ENCODE measurements at places on chromosomes 2 and 18.

DNA sequence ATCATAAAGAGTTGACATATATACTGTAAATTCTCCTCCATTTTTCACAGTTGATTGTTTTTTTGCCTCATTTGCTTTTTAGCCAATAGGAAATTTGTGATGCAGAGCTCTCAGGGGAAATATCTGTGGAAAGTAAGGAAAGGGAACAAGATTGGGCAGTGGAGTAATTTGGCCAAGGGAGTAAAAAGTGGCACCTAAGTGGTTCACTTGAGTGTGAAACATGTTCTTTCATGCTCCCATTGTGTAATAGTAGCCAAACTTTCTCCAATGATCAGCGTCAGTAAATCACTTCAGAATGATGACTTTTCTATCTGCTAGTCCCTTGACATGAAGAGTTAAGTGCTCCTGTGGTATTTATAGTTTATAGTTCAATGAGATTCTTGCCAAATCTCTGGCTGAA is 141.9 kb upstream of the KCNJ3 start:
- no peak for DNase-seq

GRCh38 chr2:217293046-217293445 is 433.2 kb upstream of the TNP1 start:
- DNase-seq, result no peak

DNA sequence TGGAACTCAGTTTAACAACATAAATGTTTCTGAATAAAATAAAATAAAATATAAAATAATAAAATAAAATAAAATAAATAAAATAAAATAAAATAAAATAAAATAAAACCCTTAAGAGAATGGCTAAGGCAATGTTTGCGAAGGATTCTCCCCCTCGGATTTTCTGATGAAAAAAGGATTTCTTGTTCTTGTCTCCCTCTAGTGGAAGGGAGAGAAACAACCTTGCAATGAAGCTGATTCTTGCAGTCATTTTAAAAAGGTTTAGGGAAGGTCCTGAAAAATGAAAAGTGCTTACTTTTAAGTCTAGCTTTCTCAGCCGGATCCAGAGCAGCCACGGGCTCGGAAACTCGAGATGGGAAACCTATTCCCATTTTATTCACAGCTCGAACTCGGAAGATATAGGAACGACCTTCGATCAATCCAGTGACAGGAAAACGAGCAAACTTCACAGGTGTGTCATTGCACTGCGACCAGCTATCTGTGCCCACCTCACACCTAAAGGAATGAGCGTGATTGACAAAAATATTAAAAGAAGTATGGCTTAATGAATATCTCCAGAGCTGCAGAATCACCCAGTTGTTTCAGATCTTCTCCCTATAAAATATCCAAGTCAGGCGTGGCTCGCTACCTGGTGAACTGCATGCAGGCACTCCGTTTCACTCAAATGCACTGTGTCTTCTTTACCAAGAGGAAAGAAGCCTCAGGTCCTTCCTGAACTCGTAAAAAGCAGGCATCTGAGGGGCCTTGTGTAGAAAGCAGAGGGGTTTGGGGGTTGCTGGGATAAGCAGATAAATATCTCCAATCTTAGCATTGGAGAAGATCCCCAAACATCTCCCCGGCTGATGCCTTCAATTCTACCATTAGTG is 68.1 kb downstream of the MYOM1 start:
- DNase-seq, result no peak

- no peak for DNase-seq
Measured at GRCh38 chr2:111198701-111199100, 78.0 kb downstream of the BCL2L11 start.

GRCh38 chr18:8750954-8751415 is 45.6 kb downstream of the MTCL1 start:
- no peak for DNase-seq

- DNase-seq, result no peak
Measured at GRCh38 chr2:33272001-33272400, 204.4 kb upstream of the RASGRP3 start.

DNA sequence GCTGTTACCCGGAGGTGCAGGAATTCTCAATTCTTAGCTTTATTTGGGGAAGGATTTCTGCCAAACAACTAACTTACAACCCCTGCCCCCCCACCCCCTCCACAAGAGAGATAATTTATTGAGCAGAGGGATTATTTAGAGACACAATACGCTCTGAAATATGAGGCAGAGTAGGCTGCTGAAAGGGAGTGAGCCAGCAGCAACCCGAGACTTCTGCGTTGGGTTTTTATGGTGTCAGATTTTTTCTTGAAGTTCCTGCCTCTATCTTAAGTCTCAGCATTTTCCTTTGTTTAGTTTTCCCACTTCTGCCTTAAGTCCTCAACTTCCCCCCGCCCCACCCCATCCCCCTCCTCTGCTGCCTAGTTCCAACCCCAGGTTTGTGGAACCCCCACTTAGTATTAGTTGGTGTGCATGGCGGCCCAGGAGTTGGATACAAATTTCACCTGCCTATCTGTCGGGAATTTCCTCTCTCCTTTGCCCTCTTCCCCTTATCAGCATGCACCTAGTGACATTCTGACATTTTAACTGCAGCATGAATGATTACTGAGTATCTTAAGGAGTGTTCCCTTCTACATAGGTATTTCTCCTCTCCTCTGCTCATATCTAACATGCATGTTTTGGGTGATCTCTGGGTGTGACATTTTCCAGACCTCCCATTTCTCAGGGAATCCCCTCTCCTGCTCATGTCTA is 1635.9 kb upstream of the LRRTM1 start:
- DNase-seq, result no peak

DNA sequence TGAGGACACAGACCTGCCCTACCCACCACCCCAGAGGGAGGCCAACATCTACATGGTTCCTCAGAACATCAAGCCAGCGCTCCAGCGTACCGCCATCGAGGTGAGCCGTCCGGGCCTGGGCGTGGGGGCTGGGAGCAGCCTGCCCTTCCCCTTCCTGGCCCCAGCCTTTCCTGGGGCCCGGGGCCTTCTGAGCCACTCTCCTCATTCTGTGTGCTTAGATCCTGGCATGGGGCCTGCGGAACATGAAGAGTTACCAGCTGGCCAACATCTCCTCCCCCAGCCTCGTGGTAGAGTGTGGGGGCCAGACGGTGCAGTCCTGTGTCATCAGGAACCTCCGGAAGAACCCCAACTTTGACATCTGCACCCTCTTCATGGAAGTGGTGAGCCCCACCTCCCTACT is 157.9 kb downstream of the DYSF start:
- DNase-seq, result no peak

DNA sequence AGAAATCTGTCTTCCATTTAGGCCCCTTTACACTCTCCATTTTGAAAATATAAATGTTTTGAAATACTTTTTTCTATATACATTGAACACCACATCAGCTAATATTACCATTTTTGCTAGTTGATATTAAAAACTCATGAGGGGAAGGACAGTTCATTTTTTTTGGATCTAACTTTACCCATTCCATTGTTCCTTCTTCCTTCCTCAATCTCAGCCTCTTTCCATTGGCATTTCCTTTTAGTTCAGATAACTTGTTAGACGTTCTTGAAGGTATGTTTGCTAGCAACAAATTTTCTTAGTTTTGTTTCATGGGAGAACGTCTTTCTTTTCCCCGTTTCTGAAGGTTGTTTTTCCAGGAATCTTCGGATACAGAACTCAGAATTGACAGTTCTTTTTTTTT is 759.0 kb downstream of the SOCS6 start:
- DNase-seq, result no peak

DNA sequence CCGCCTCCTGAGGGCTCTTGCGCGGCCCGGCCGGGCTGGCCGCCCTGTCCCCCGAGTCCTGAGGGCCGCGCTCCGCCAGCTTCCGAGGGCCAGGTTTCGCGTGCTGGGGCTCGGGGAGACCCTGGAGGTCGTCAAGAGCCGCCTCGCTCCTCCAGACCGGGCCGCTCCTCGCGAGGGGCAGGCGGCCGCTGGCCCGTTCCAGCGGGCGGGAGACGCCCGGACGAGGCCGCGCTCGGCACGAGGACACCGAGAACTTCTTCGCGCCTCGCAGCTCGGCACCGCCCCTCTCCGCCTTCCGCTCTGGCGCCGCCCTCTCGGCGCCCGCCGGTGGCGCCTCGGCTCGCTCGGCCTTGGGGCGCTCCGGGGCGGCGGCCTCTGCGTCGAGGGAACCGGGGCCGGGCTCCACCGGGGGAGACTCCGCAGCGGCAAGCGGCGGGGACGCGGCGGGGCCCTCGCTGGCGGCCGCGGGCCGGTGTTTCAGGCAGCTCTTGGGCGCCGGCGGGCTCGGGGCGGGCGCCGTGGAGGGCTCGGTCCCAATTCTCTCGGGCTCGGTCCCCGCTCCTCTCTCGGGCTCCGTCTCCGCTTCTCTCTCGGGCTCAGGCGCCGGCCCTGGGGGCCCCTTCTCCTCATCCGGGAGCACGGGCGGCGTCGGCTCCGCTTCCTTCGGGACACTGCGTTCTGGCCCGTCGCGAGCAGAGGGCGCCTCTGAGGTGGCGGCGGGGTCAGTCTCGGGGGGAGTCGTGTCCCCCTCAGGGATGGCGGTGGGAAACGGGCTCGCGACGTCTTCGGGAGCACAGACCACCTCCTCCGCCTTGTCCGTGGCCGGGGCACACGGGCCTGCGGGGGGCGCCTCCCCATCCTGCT is 91.6 kb upstream of the MGAT4A start:
- DNase-seq, result peak; percentile 77

DNA sequence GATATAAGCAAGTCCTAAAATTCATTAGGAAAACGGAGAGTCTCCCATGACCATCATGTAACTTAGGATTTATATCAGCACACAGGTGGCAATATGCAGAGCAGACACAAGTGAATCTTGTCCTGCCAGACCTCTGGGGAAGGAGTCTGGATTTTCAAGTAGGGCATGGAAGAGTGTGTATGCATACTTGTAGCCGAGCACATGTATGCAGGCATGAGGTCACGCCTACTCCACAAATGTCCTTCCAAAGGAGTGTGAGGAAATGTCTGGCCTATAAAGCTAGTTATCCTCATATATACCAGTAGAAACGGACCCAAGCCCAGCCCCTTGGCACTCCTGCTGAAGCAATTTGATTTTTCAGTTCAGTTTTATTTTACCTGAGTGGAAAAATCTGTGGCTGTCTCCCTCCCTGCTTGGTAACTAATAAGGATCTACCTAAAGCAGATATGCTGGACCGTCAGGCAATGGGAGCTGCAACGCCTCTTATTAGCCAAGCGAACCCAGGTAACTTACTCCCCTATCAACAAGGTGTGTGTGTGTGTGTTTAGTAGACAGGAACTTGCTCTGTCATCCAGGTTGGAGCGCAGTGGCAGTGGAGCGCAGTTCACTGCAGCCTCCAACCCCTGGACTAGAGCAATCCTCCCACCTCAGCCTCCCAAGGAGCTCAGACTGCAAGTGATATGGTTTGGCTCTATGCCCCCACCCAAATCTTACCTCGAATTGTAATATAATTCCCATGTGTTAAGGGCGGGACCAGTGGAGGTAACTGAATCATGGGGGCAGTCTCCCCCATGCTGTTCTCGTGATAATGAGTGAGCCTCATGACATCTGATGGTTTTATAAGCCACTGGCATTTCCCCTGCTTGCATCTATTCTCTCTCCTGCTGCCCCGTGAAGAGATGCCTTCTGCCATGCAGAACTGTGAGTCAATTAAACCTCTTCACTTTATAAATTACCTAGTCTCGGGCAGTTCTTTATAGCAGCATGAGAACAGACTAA is 2.8 kb downstream of the STAT1 start:
- no peak for DNase-seq

DNA sequence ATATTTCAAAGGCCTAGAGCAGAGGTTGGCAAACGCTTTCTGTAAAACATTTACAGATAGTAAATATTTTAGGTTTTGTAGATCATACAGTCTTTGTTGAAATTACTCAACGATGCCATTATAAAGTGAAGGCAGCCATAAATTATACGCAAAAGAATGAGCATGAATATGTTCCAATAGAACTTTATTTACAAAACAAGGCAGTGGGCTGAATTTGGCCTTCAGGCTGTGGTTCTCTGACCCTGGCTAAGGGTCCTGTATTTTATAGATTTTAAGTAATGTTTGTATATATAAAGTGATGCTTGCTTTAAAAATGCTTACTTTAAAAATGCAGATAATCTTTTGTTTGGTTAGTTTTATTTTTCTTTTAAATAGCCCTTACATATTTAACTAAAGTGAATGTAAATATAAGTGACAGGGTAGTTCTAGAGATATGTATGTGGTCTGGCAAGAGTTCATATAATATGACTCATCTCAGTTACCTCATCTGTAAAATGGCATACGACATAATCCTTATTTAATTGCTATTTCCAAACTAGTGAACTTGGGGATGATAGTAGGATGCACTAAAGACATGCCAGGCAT is 51.7 kb upstream of the ATP5MC3 start:
- DNase-seq, result no peak

DNA sequence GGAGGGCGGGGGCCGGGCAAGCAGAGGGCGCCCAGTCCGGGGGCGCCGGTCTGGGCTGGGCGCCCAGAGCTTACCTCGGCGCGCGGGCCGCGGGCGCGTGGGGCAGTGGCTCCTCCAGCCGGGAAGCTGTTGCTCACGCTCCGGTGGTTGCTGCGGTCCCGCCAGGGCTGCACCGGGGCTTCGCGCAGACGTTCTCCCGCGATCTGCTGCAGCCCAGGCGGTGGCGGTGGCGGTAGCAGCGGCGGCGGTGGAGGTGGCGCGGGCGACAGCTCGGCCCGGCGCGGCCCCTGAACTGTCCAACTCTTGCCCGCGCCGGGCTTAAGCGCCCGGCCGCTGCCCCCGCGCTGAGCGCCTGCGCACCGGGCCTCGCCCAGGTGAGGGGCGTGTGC is 391 bp downstream of the ZNF385B start:
- peak; percentile 18 for DNase-seq

GRCh38 chr2:122481244-122481622 is 725.8 kb downstream of the TSN start:
- no peak for DNase-seq

DNA sequence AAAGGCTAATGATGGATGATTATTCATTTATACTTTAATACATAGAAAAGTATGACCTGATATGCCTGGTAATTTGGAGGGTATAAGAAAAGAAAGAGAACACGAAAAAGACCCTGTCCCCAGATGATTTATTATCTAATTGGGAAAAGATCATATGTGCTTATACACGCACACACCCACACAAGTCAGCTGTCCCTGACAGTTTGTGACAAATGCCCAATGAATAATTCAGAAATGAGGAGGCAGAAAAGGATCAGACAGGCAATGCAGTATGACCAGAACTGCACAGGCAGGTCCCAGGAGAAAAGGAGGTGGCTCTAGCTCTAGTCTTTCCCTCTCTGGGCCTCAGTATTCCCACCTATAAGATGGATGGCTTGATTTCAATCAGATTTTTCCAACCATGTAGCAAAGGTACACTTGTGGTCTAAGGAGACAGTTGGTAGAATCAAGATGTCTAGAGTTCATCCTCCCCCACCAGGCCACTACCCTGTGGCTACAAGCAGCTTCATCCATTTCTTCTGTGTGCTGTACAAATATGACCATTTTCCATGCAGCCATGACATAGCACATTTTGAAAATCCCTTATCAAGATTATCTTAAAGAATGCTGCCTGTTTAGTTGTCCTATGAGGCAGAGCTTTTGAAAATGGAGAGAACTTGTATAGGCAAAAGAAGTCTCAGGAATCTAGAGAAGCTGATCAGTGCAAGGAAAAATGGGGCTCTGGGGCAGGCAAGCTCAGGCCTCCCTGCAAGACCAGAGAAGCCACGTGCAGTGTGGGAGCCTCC is 19.7 kb downstream of the CYRIA start:
- DNase-seq, result no peak
